Stimulated activated CD8-positive, alpha-beta memory T cell treated with anti-CD3 and anti-CD28 coated beads, Interleukin-2, amount 100 ng/mL, for 48 hours (primary cell): ENCODE measurements at places on chromosomes 3 and 15.

DNA sequence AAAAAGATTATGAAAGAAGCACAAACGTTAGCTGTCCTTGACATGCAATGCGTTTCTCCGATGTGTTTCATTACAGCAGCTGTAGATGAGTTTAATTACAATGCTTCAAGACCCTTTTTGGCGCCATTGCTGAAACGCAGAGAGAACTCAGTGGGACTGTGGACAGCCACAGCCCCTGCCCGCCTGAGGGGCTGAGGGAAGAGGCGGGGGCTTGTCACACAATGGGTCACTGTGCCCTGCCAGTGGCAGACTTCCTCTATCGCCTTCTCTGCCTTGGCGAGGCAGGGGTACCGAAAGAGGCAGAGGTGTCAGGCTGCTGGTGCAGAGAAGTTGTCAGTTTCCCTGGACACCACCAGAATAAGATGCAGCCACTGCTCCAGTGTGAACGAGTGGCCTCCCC is 252.0 kb downstream of the NR2F2 start:
- DNase-seq = no peak

DNA sequence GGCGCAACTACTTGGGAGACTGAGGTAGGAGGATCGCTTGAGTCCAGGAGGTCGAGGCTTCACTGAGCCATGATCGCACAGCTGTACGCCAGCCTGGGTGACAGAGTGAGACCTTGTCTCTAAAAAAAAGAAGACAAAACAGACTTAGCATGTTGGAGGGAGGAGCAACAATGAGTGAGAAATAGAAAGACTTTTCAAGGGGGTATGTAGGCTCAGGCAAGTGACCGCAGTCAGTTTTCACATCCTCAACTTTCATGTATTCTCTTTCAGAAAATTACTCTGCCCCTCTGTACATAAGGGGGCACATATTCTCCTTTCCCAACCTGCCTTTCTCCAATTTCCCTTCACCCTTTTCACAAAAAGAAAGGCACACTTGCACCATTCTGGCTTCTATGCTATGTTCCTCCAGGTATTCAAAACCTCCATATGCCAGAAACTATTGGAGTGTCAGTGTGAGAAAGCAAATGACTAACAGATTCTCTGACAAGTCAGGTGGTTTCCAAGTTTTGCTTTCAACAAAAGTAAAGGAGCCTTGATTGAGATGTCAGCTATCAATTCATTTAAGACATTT is 7.6 kb downstream of the NSUN3 start:
- no peak for DNase-seq

- no peak for DNase-seq
Observed at GRCh38 chr3:112353365-112353764, 20.4 kb downstream of the CD200 start.

DNA sequence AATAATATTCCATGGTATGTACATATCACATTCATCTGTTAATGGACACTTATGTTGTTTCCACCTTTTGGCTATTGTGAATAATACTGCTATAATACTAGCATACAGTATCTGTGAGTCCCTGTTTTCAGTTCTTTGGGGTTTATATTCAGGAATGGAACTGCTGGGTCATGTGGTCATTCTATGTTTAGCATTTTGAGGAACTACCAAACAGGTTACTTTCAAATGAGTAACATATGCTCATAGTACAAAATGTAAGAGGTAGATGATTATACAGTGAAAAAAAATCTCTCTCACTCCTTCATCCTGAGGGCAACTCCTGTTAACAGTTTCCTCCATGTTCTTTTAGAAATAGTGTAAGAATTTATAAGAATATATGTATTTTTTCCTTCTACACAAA is 162.2 kb downstream of the PLD1 start:
- no peak for DNase-seq

- no peak for DNase-seq
Observed at GRCh38 chr15:41773729-41774061, 589 bp upstream of the MAPKBP1 start.

DNA sequence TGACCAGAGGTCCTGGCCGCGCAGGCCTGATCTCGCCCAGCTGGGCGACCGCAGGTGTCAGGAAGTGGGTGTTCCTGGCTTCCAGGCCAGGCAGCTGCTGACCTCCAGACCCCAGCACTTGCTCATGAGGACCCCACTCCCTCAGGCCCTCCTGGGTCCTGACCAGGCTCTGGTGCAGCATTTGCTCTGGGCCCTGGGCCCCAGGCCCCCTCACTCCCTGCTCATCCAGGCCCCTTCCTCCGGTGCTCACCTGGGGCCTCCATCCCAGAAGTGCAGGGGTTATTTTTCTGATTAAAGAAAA is 7.7 kb upstream of the ROPN1B start:
- no peak for DNase-seq

DNA sequence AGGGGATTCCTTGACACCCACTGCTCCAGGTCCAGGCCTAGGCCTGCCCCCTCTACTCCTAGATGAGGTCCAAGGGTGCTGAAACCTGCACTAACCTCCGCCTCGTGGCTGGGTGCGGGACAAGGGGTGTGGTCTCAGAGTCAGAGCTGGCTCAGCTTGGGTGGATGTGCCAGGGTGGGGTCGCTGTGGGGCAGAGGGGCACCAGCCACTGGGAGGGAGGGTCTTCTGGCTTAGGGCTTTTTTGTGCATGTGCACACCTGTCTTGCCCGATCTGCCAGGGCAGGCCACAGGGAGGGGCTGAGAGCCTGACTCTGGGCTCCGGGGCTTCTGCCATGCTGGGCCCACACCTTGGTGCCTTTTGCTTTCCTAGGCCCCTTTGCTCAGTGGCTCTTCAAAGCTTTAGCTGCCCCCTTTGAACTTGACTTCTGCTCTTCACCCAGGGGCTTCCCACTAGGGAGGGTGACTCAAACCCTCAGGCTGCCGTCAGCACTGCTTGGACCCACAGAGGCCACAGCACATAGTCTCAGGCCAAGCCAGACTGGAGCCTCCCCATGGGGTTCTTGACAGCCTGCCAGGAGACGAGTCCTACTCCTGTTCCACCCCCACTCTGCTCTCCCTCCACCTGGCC is 73.0 kb downstream of the KLF13 start:
- no peak for DNase-seq

DNA sequence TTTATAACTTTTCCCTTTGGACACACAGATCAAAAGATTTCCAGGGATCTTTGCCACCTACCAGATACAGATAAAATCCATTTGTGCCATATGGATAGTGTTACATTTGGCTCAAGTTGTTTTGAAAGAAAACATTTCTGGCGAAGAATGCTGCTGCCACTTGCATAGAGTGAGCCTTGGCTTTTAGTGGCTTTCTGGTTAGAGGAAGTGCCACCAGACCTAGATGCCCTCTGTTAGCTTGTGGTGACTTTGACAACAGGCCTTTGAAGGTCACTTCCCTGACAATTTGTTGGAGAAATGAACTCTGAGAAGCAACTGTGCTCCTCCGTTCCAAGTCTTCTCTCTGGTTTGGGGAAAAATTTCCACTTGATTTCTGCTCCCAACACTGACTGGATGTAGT is 158.0 kb downstream of the CHST2 start:
- DNase-seq = no peak
